Chondrocyte (in vitro differentiated cells): ENCODE measurements at places on chromosomes 16 and 17. TPM values are rescaled to one million over a fixed set of nuclear protein-coding genes. Genes with fewer than 3 reads are reported as not detected.

DNA sequence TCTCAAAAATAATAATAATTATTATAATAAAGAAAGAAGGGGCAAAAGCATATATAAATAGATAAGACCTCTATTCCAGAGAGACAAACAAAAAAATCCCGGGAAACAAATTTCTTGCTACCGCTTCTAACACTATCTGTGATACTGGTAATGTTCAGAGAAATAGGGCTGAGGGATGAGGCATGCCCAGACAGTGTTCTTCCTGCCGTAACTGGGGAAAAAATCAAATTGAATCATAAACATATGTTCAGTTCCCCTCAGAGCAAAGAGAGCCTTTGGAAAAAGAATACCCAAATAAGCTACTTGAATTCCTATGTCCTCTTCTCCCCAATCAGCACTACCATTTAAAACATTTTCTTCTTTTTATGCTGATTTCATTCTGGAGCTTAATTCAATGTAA is 688.0 kb downstream of the KCNJ2 start:
- no peaks in the 10 kb centered on the region for H3K36me3 ChIP-seq
- no peak overlapping the region for H3K27ac ChIP-seq
- no peaks in the 10 kb centered on the region for H3K27me3 ChIP-seq
- no peak for DNase-seq

DNA sequence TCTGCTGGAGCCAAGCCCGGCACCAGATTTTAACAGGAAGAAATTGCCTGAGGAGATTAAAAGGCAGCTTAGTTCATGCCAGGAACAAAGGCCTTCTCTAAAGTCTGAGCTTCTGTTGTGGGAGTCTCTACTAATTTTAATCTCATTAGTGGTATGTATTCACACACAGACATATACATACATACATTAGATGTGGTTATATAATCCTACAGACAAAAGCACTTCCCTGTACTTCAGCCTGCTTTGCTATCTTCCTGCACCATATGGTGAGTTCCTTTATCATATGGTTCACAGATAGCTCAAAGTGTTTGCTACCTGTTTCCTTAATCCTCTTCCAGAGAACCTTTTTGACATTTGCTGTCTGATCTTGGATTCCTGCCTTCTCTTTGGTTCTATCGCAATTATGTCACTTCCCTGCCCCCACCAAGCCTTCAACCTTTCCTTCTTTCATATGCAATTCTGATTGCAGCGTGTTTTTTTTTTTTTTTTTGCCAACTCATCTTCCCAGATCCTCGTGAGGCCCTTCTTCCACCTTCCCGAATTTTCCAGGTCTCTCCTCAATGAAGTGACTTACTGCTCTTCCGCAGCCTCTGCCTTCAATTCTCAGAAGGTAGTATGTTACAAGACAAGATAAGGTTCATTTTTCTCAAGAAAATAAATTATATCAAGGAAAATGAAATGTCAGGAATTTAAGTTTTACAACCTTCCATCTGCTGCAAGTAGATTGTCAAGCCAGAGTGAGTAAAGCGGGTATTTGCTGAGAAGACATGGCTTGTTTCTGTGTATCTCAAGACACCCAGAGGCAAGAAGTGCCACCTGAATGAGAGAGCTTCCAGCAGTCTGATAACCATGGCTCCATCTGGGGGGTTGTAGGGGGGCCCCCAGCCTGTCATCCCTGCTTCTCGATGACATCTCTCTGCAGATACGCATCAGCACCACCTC is 120.2 kb upstream of the CACNG3 start:
- no peaks in the 10 kb centered on the region for H3K4me1 ChIP-seq
- H3K36me3 ChIP-seq: no peaks in the 10 kb centered on the region
- H3K27me3 ChIP-seq: no peaks in the 10 kb centered on the region
- no peak for DNase-seq
- H3K27ac ChIP-seq: no peak overlapping the region

DNA sequence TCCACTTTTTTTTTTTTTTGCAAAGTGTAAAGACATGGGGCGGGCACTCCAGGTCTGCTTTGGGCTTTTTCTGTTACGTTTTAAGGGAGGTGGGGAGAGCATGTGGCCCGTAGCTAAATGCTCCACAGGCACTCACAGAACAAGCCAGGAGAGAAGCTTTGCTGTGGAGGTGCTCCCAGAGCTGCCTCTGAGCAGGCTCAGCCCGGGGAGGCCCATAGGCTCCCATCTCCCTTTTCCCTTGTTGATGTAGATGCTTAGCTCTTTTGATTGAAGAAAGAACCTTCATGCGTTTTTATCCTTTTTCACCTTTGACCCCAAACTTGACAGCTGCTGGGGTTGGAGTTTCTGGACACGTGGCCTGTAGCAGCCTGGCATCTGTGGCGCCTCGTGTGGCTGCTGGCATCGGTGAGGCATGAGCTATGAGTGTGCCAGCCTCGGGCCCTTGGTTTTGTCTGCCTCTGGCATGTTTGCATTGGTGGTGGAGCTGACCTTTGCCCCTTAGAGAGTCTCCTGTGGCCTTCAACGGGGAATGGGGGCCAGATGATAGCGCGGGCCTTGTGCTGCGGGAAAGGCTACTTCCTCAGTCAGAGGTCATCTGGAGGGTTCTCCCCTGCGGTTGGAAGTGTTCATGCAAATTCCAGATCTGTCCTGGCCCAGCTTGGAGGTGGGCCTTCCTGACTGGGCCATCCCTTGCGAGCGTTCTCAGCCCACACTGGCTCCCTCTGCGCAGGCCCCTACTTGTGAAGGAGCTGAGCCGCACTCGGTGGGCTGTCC is 20.0 kb upstream of the IL17C start:
- H3K4me1 ChIP-seq: peaks cover 22% of the 10 kb centered on the region
- no peak overlapping the region for H3K4me3 ChIP-seq
- no peak for DNase-seq
- peaks cover 6% of the 10 kb centered on the region for H3K36me3 ChIP-seq
- H3K27ac ChIP-seq: no peak overlapping the region

DNA sequence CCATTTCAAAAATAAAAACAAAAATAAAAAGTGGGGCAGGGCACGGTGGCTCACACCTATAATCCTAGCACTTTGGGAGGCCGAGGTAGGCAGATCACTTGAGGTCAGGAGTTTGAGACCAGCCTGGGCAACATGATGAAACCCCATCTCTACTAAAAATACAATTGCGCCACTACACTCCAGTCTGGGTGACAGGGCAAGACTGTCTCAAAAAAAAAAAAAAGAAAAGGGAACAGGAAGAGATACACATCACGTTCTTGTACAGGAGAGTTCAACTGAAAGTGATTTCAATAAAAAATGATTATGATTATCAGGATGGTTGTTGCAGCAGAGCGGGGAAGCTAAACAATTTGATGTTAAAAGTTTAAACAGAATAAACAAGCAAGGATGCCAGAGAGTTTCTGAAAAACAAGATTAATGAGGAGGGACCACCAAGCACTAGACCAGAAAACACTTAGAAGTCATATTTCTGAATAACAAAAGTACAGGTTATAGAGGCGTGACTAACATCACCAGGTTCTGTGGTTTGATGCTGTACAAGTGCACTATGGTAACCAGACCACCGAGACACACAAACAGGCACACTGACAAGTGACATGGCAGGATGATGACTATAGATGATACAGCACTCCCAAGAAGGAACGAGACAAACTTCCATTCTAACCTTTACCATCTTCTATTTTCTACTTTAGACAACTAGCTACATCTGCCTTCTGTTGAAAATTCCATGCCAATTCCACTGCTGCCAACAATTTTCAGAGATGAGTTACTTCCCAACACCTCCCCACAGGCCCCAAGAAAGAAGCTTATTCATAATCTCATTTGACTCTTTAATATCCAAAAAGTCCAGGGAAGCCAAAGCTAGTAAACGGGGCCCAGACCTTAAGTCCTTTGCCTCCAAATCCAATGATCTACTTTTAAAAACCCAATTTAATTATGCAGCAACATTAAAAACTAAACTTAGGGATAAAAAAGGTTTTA is 11.8 kb downstream of the DNAJA2 start:
- H3K4me3 ChIP-seq: no peak overlapping the region
- no peaks in the 10 kb centered on the region for H3K27me3 ChIP-seq
- no peak for DNase-seq
- H3K36me3 ChIP-seq: peaks cover 42% of the 10 kb centered on the region

- H3K27me3 ChIP-seq: no peaks in the 10 kb centered on the region
- H3K4me3 ChIP-seq: no peak overlapping the region
- H3K36me3 ChIP-seq: peaks cover 20% of the 10 kb centered on the region
- no peak for DNase-seq
Measured at GRCh38 chr16:65012357-65012756, 109.5 kb downstream of the CDH11 start.

DRC3 gene
- 1.2 to 2.6 TPM (median 1.5 TPM) in 3 replicates for total RNA-seq

G6PC1 gene
- total RNA-seq: not detected in 3 replicates

GDPD1 gene
- 1.5 to 3.6 TPM (median 1.9 TPM) in 3 replicates for total RNA-seq

GUCY2D gene
- total RNA-seq: not detected in 3 replicates

ADAM11 gene
- total RNA-seq: 0.44 to 0.49 TPM (median 0.47 TPM) in 3 replicates
